Activated T-helper 1 cell treated with anti-CD3 and anti-CD28 coated beads, Interleukin-2, amount 50 U/mL, for 16 hours (primary cell): ENCODE measurements at places on chromosomes 7 and 10.

- no peak for DNase-seq
These were observed 89.4 kb downstream of the TBXAS1 start for GRCh38 chr7:139918480-139918879.

DNA sequence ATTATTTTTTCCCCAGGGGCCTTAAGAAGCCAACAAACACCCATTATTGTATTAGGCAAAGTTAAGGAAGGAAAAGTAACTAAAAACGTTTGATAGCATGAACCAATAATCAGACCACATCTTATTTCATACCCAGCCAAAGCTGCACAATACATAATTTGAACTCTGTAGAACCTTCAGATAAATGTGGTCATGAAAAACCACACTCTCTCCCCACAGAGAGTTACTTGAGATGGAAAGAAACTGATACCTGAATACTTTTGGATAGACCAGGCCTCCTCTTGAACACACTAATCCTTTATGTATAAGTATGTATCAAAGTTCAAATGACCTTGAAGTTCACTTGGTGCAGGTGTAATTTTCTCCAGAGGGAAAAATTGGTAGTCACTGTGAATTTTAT, 146.6 kb upstream of the FAM13C start:
- DNase-seq, result no peak

DNA sequence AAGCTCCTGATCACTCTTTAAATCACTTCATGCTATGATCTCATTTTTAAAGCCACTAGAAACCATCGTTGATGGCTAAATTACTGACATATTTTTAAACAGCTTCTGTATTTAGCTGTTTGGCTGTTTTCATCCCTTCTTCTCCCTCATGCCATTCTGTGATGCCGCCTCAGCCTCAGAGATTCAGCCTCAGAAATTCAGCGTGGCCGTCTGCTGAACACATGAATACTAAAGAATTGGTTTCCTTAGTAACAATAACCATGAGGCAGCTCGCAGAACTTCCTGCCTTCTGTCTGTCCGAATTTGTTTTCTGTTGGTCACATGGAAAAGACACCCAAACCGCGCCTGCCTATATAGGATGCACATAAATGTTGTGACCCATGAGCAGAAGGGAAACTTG, 31.0 kb upstream of the FZD1 start:
- DNase-seq, result no peak

DNA sequence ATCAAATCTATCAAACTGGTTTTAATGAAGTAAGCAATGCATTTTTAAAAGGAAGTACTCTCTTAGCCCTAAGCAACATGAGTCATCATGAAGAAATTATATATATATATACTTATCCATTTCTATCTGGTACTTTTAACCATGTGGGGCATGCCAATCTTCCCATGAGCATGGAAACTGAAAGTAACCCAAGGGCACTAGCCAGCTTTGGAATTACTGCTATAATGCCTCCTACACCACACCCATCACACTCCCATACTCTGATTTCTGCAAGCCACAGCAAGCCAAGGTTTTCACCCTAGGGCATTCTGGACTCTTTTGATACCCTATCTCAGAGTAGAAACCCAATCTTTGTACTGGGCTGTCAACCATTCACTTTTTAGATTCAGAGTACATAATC, 204.6 kb downstream of the IMMP2L start:
- no peak for DNase-seq

GRCh38 chr7:119935418-119936025, 337.5 kb upstream of the KCND2 start:
- DNase-seq, result no peak

- no peak for DNase-seq
These were observed 168.0 kb upstream of the AHR start for GRCh38 chr7:17130281-17131059.

- DNase-seq, result no peak
These were observed 3.9 kb downstream of the MPP7 start for GRCh38 chr10:28298951-28299350.

GRCh38 chr10:112807013-112807412, 143.0 kb upstream of the TCF7L2 start:
- DNase-seq, result no peak
